ENCODE measurements at places on chromosomes 12 and 14. TPM values are rescaled to one million over a fixed set of nuclear protein-coding genes. Genes with fewer than 3 reads are reported as not detected.

Gene TAS2R50
- 0.53 TPM for total RNA-seq

Gene ASCL1
- total RNA-seq = not detected

Gene PRORP
- total RNA-seq = 37.3 TPM

Gene DPF3
- 0.39 TPM for total RNA-seq

Gene HSPB8
- total RNA-seq = not detected

Gene RTL1
- total RNA-seq = not detected

Gene RNU6-8
- total RNA-seq = not detected

Gene ADGRD1
- total RNA-seq = 2.3 TPM

Gene CCDC197
- total RNA-seq = 0.53 TPM

Gene NTN4
- total RNA-seq = not detected

Gene PCED1B
- total RNA-seq = 76.3 TPM

Gene TAS2R7
- total RNA-seq = not detected

Gene KRT3
- not detected for total RNA-seq

Gene KRT4
- not detected for total RNA-seq

Gene GALNT16
- 0.14 TPM for total RNA-seq

Gene PLEKHG7
- total RNA-seq = not detected

Gene SLC5A8
- not detected for total RNA-seq

Gene C12orf50
- 0.11 TPM for total RNA-seq

Gene CCDC177
- not detected for total RNA-seq

Gene FOXA1
- 0.05 TPM for total RNA-seq

Gene KICS2
- total RNA-seq = 16.6 TPM

Gene CRACR2A
- 19.2 TPM for total RNA-seq

Gene PIANP
- total RNA-seq = 0.93 TPM

Gene EFS
- not detected for total RNA-seq

Gene P2RX7
- 6.6 TPM for total RNA-seq

Gene DUSP16
- 39.3 TPM for total RNA-seq

Gene DEGS2
- 2.6 TPM for total RNA-seq

Gene EPYC
- not detected for total RNA-seq
